ENCODE measurements at places on chromosomes 6 and 20. TPM values are rescaled to one million over a fixed set of nuclear protein-coding genes. Genes with fewer than 3 reads are reported as not detected.

SLC17A9 gene
- total RNA-seq = 1.9 TPM

SUMO4 gene
- 6.7 TPM for total RNA-seq

TNXB gene
- total RNA-seq = 19.5 TPM

CD24 gene
- total RNA-seq = 7.3 TPM

RSPH9 gene
- total RNA-seq = 0.24 TPM

MYH7B gene
- total RNA-seq = 24.6 TPM

SLC12A5 gene
- 304 TPM for total RNA-seq

SLC26A8 gene
- 7.5 TPM for total RNA-seq

SRMS gene
- not detected for total RNA-seq

C6orf15 gene
- total RNA-seq = not detected

SNX9 gene
- 42.4 TPM for total RNA-seq

KHDRBS2 gene
- 37.7 TPM for total RNA-seq

PROKR2 gene
- total RNA-seq = 5.4 TPM

PHF10 gene
- total RNA-seq = 73.1 TPM

SDCBP2 gene
- total RNA-seq = 26.9 TPM

HDAC2 gene
- total RNA-seq = 37.7 TPM

RBM24 gene
- total RNA-seq = 9.1 TPM

CST11 gene
- total RNA-seq = not detected

AK9 gene
- total RNA-seq = 26.1 TPM

KIF13A gene
- total RNA-seq = 35.3 TPM

LY6G6F gene
- total RNA-seq = not detected

GLP1R gene
- total RNA-seq = 0.18 TPM

BPIFB2 gene
- total RNA-seq = not detected

CALHM4 gene
- total RNA-seq = not detected
